ENCODE measurements at places on chromosomes 12 and 14.

DNA sequence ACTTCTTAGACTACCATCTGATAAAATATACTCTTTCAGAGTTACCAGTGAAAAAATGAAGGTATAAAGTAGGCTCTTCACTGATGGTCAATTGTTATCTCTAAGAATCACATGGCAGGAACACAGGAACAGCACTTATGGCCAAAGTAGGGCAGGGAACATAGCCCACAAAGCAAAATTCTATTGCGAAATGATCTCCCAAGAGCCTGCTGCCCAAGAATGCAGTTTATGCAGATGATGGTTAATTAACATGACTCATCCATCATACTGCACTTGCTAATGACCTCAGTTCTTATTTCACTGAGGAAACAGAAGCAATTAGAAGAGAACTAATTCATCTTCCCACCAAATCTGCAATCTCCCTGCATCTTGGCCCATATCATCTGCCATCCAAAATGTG is 133.8 kb downstream of the SLC2A13 start:
- no peak for DNase-seq

- DNase-seq: no peak
Measured at GRCh38 chr12:56317675-56318074, 1.9 kb upstream of the CNPY2 start.

DNA sequence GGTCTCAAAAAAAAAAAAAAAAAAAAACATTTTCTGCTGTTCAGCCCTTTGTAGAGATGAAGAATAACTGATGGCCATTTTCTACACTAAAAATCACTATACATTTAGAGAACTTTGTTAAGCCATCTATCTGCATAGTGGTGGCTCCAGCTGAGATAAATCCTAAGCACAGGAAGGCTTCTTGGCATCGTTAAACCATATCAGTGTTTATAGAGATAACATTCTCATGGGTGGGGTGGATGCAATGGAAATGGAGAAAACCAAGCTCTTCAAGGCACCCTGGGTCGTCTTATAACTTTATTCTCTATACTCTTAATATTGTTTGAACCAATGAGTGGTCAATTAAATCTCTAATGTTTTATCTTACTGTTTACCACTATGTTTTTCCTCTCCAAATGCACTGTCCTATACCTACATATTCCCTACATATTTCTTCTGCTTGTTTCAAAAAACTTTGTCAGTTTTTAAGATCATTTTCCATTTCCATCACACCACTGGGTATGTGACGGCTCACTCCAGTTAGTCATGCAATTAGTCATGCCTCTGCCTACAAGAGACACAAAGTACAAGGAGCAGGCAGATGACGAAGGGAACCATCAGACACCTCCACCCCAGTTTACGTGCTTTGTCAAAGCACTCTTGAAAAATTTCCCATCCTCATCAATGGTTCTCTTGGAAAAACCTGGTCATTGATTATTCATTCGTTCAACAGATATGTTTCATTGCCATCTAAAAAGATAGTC is 119.3 kb upstream of the OVCH1 start:
- no peak for DNase-seq

- DNase-seq: no peak
Measured at GRCh38 chr12:80041071-80041470, 58.3 kb upstream of the OTOGL start.

DNA sequence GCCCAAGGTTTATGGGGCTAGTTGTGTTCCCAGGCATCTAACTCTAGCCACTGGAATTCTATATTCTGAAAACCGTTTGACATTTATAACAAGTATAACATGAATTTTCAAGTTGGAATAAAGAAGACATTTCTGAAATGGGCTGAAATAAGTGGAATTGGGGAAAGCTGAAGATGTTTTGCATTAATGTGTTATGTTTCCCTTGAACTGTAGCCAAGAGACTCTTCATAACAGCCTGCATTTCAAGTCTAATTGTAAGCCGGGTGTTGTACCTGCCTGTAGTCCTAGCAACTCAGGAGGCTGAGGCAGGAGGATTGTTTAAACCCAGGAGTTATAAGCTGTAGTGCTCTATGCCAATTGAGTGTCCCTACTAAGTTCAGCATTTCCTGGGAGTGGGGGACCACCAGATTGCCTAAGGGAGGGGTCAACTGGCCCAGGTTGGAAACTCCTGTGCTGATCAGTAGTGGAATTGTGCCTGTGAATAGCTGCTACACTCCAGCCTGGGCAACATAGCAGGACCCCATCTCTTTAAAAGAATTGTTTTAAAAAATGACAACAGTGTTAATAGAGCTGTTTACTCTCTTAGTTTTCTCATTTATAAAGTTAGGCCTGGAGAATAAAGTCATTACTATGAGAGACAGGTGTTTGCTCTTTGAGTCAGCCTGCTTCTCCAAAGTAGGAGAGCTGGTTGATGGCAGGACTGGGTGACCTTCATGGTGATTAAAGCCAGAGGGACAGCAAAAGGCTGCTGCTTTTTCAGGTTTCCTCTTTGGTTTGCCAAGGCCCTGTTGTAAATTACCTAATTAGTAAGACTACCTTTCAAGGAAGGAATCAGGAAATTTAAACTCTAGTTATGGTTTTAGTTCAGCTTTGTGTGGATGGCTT is 483.6 kb upstream of the RGS6 start:
- DNase-seq: no peak

DNA sequence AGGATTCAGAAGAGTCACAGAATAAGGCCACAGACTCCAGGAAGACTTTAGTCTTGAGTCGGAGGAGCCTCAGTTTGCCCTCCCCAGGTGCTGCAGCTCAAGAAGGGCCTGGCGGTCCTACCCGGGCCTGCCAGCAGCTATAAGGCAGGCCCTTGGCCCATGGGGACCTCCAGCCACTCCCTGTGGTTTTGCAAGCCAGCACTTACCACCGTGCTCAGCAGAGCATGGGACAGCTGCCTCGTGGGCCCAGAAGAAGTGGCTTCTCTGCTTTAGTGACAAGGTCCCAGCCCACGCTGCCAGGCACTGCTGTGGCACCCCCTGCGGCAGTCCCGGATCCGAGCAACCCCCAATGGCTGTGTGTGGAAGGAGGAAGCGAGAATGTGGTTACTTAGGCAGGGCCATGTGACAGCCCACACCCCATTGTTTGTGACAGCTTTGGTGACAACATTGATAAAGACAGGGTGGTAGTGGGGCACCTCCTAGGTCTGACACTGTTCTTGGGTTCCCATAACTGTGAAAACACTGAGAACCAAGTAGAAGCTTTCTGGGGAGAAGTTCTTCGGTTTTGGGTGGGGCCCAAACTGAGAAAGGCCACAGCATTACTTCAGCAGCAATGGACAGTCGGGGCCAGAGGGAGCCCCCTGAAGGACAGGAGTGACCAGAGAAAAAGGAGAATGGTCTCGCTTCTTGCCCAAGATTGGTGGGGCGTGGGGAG is at the start of gene SELPLG:
SELPLG (minus strand) TSS at position 361 of the 715 bp plus-strand sequence. CDS start 9,587 bp downstream, outside the sequence.
- no peak for DNase-seq

GRCh38 chr14:100199240-100199860 is 39.6 kb upstream of the YY1 start:
- DNase-seq: no peak

- DNase-seq: no peak
Measured at GRCh38 chr14:94360945-94361565, 27.3 kb downstream of the SERPINA1 start.

DNA sequence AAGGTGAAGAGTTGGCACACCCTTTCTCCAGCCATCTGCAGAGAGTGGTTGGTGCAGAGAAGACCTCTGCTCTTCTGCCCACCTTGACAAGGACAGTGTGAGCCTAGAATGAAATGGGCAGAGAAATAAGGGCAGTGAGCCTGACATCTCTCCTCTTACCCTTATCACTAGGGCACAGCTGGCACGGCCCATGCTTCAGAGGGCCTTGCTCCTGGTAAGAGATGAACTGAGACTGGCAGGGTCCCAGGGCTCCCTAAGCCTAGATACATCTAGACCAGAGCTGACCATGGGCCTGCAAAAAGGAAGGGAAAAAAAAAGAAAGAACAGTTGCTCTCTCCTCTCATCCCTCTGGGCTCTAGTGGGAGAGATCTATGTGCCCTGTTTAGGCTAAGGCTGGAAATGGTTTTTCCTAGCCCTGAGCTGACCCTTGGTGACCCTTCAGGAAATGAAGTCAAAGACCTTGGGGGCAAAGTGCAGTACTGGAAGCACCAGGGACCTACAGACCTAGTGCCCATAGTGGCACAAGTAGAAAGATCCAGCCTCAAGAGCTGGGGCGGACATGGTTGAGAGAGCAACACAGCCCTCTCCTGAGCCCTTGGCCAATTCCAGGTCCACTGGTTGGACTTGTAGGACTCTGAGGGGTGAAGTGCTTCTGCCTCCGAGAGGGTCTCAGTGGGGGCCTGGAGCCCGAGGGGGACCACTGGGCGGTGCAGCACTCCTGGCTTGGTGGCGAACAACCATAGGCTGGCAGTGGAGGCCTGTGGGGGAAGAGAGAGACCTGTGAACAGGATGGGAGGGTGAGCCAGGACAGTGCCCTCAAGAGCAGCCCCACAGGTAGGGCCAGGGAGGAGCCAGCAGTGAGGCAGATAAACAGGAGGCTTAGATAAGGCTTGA is 22.0 kb downstream of the PRPF40B start:
- DNase-seq: no peak

- DNase-seq: no peak
Measured at GRCh38 chr12:91055976-91056375, 1.8 kb downstream of the KERA start.

- DNase-seq: no peak
Measured at GRCh38 chr12:13028825-13029570, 15.2 kb upstream of the FAM234B start.

Data from left hindlimb (tissue), 1 donor.